Bronchial epithelial cell (primary cell): ENCODE measurements at places on chromosomes 1 and 21.
A peak's percentile ranks its signal among the peaks of the same experiment; 100 is the strongest.

GRCh38 chr1:212109728-212110127 lies 74.2 kb downstream of the DTL start:
- DNase-seq = no peak

- no peak for DNase-seq
These were observed 11.8 kb downstream of the CSMD2 start for GRCh38 chr1:34153246-34153645.

- DNase-seq = no peak
These were observed 66.0 kb upstream of the EFHD2 start for GRCh38 chr1:15343729-15344128.

DNA sequence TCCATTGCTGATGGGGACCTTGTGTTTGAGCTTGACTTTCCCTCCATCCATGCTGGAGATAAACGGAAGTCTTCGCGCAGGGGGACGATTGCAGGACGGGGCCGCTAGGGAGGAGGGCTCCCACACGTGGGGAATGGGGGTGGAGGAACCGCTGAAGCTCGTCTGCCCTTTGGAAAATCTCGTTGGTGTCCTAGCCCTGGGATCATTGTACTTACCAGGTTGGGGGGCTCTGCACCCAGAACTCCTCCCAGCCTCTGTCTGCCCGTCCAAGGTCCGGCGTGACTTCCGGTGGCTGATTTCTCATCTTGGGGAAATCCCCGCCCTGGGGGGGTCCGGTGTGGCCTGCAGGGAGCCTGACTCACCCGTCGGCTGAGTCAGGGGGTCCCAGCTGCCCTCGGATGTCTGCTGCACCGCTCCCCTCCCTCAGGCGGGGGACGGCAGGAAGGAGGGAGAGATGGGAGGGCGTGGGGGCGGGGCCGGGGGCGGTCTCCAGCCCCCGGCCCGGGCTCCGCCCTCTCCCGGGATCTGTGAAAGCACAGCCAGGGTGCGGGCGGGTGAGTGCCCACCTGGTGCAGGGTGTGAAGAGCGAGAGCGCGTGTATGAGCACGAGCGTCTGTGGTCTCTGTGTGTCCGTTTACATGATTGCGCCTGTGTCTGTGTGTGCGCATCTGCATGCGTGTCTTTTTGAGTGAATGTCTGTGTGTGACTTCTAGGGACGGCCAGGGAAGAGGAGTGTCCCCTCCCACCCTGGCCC lies 35.8 kb downstream of the PIK3CD start:
- peak; percentile 76 for DNase-seq

GRCh38 chr21:45125357-45125756 lies 51.0 kb downstream of the ADARB1 start:
- no peak for DNase-seq

DNA sequence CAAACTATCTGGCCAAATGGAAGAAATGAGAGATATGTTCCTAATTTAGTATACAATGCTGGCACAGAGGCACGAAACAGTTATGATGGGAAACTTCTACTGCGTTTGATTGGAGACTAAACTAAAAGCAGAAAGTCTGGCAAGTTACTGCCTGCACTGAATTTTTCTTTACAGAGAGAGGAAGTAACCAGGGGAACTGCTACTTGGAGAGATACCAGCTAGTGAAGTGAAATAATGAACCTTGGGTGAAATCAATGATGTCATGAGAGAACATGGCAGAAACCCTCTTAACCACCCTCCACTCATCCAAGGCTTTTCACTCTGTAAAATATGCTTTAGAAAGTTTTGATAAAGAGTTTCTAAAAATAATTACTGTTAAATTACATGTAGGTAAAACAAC lies 29.3 kb downstream of the NIBAN1 start:
- DNase-seq = peak; percentile 80

GRCh38 chr1:84913555-84913892 lies 20.5 kb upstream of the LPAR3 start:
- peak; percentile 47 for DNase-seq

DNA sequence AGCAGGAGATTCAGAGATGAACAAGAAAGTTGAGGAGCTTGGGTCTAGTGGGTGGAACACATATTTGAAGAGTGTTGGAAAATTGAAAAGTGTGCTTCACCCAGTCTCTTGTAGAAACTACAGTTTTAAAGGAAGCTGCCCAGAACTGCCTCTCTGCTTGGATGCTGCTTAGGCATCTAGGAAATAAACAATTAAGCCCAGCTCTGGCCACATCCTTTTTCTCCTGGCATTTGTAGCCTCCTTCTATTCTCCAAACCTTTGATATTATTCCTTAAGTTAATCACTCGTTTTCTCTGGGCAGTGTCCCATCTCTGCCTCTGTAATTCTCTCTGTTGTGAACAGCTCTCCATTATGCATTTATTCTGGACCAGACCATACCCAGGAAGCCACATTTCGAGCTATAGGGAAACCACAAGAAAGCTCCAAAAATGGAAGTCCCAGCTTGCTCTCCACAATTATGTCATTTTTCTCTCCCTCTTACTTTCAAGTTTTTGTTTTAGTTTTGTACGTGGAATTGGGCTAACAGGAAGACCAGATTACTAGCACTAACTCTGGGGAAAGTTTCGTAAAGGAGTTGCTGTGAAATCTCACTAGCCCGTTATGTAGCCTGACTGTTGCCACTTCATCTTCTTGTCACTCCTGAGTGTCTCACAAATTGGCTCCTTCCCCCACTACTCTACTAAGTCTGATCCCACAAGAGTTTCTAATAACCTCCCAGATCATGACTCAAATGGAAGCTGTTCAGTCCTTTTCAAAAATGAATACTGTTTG lies 102.2 kb downstream of the NTMT2 start:
- no peak for DNase-seq

DNA sequence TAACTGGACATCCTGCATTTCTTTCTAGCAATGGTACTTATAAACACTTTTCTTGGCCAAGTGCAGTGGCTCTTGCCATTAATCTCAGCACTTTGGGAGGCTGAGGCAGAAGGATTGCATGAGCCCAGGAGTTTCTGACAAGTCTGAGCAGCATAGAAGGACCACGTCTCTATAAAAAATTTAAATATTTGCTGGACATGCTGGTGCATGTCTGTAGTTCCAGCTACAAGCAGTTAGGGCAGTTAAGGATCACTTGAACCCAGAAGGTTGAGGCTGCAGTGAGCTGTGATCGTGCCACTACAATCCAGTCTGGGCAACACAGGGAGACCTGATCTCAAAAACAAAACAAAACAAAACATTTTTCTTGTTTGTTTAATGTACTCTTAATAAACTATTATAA lies 434.0 kb downstream of the PLA2G4A start:
- peak; percentile 77 for DNase-seq

GRCh38 chr1:60875138-60875537 lies 207.2 kb upstream of the NFIA start:
- peak; percentile 9 for DNase-seq

GRCh38 chr1:155396874-155397476 lies 76.3 kb downstream of the RUSC1 start:
- no peak for DNase-seq

DNA sequence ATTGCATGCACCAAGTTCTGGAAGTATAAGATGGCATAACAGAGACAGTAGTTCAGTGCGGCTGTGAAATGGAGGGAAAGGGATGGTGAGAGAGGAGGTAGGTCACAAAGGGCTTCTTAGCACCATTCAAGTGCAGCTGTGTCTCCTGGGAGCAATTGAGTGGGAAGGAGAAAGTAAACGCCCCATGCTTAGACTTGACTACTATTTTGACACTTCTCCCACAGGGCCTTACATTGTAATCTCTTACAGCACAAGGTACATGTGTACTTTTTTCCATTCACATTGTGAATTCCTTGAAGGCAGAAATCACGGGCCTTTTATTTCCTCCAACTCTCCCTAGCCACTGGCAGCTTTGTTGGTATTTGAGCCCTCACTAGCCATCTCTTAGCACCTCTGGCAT lies 239.6 kb upstream of the FOXD3 start:
- no peak for DNase-seq

DNA sequence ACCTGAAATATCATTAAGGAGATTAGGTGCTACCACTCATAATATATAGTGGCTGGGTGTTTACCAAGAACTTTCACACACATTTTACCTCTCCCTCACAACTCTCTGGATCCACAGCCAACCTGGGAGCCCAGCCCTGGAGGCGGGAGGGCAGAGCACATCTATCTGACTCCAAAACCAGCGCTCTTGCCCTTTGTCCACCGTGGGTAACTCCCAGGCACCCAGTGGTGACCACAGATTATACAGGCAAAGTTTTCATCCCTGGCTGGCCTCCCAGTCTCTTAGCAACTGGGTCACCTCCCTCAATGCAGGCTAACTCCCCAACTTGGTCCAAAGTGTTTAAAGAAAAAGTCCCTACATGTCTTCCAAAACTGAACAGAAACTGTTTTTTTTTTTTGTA lies 2.4 kb downstream of the PAQR7 start:
- no peak for DNase-seq

GRCh38 chr1:193562121-193562520 lies 375.7 kb upstream of the B3GALT2 start:
- DNase-seq = no peak

- DNase-seq = no peak
These were observed 824.7 kb downstream of the USP25 start for GRCh38 chr21:16554503-16554902.

GRCh38 chr1:207495801-207496792 lies at the start of gene CR1:
Gene CR1 (plus strand): TSS chr1:207496157. CDS start chr1:207496268, 111 bp downstream.
- DNase-seq = no peak

DNA sequence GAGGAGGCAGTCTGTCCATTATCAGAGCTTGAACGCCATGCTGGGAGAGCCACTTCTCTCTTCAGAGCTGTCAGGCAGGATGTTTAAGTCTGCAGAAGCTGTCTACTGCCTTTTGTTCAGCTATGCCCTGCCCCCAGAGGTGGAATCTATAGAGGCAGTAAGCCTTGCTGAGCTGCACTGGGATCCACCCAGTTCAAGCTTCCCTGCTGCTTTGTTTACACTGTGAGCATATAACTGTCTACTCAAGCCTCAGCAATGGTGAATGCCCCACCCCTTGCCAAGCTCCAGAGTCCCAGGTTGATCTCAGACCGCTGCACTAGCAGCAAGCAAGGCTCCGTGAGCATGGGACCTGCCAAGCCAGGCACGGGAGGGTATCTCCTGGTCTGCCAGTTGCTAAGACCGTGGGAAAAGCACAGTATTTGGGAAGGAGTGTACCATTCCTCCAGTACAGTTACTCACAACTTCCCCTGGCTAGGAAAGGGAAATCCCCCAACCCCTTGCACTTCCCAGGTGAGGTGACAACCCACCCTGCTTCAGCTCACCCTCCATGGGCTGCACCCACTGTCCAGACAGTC lies 32.5 kb downstream of the RGS13 start:
- peak; percentile 71 for DNase-seq

GRCh38 chr1:2468041-2468472 lies 8.0 kb upstream of the PLCH2 start:
- DNase-seq = no peak

GRCh38 chr1:99003581-99004253 lies 944 bp downstream of the PLPPR5 start:
- DNase-seq = no peak

GRCh38 chr1:172826096-172826741 lies 167.3 kb downstream of the FASLG start:
- DNase-seq = peak; percentile 72

- no peak for DNase-seq
These were observed 19.7 kb downstream of the CYP4B1 start for GRCh38 chr1:46818591-46818990.
